ENCODE measurements at places on chromosomes 12 and 14.
A peak's percentile ranks its signal among the peaks of the same experiment; 100 is the strongest.

- DNase-seq = no peak
Observed at GRCh38 chr14:22491683-22492621, 97.1 kb downstream of the DAD1 start.

DNA sequence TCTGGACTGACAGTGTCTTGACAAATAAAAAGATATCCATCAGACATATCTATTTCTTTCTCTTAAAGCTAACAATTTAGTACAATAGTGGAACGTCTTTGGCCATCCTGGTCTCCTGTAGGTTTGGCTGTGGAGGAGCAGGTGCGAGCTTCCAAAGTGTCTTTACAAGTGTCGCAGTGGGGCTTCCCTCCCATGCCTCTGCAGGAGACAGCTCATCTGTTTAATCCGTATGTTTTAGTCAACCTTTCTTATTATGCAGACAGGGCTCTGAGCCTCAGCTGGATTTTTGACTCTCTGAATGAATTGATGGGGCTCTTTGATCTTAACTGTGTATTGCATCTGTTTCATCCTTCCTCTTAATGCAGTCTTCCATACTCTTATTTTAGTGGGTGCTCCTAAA lies 57.5 kb downstream of the RMST start:
- no peak for DNase-seq

GRCh38 chr14:76314521-76315034 lies 61.4 kb upstream of the ESRRB start:
- DNase-seq = no peak

GRCh38 chr14:59013672-59014298 lies 174.7 kb upstream of the DAAM1 start:
- DNase-seq = no peak

GRCh38 chr12:12197128-12197527 lies 69.7 kb downstream of the LRP6 start:
- no peak for DNase-seq

DNA sequence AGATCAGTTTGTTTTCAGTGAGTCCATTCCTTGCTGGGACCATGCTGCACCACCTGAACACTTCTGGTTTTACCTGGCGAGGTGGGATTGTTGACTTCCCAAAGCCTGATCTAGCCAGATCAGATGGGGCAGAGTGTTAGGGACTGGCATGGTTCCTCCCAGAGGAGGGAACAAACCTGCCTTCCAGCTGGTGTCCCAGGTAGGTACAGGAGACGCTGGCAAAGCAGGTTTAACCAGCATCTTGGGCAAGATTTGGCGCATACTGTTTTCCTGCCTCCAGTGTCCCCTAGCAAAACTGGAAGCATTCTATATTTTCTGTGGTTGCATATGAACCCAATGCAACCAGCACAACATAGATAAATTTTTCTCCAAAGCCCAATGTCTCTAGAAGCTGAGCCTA lies 14.6 kb upstream of the FOS start:
- DNase-seq = no peak

DNA sequence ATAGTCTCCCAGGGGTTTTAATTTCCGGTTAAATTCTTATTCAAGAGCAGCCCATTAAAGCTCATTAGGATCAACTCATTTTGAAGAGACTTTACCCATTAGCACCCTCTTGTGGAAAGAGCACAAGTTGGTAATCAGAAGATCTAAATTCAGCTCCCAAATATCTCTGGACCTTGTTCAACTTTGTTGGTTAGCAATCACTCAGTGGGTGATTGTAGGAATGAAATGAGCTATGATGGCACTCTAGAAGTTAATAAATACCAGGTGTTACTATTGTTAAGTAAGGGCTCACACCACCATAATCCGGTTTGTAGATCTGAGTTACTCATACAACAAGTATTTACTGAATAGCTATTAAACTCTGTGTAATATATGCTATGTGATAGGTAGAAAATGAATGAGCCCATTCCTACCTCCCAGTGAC lies 42.9 kb downstream of the TRIP11 start:
- DNase-seq = no peak

DNA sequence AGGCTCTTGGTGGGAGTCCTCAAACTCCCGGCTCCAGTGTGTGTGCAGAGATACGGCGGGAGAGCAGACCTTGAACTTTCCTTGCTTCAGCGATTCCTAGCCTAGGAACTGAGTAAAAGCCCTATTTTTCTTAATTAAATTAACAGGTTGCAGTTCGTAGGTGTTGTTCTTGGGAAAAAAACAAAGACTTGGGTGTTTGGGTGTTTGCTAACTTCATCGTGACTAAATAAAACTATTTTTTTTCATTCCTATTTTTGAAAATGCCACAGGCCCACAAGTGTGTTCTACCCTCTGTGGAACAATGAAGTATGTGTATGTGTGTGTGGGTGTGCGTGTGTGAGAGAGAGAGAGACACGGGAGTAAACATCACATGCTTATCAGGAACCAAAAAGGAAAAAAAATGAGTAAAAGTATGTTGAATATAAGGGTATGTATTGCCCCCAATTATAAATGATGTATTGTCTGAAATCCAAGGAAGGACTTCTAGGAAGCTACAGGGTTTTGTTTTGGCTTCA lies 651 bp downstream of the TMEM117 start:
- DNase-seq = no peak

GRCh38 chr12:93335603-93336162 lies 42.0 kb upstream of the NUDT4 start:
- no peak for DNase-seq

DNA sequence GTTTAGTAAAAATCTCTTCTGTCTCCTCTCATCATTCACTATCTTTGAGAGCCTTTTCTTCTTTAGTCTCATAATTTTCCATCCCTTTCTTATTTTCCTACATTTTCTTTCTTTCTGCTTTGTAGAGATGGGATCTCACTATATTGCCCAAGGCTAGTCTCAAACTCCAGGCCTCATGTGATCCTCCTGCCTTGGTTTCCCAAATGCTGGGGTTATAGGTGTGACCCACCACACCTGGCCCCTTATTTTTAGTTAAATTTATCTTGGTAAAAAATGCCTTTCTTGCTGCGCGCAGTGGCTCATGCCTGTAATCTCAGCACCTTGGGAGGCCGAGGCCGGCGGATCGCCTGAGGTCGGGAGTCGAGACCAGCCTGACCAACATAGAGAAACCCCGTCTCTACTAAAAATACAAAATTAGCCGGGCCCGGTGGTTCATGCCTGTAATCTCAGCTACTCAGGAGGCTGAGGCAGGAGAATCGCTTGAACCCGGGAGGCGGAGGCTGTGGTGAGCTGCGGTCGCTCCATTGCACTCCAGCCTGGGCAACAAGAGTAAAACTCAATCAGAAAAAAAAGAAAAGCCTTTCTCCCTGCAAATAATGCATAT lies 996 bp downstream of the SLC2A3 start:
- no peak for DNase-seq

DNA sequence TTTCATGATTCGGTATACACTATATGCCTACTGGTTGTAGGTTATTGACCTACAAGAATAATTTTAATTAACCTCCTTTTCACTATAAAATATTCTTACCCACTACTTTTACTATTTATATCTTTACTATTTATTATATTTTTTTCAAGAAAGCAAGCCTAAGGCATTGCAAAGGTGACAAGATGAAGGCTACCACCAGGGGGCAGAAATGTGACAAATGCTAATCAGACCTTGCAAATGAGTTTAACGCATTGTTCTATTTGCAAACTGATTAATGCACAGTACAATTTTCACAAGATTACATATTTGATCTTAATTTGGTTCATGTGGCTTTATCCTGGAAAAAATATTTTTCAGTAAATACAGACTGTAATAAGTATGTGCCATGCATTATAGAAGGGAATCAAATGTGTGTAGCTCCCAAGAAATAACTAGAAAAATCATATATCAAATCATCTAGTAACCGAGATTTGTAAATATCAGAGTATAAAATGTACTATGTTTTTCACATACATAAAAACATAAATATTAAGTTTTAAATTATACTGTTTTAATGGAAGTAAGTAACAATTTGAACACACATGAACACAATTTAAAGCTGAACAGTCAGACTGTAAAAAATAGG lies 107.0 kb downstream of the ADAMTS20 start:
- DNase-seq = peak; percentile 1

DNA sequence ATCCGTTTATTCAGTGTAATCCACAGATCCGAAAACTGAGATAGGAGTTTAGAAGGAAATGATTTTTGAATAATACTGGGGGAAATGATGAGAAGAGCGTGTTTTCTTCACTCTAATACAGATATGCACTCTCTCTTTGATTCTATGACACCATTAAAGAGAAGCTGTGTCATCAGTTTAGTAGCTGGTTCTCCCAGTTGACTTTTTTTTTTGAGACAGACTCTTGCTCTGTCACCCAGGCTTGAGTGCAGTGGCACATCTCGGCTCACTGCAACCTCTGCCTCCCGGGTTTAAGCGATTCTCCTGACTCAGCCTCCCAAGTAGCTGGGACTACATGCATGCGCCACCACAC lies 48.4 kb upstream of the EML1 start:
- DNase-seq = no peak

- no peak for DNase-seq
Observed at GRCh38 chr12:128178966-128179365, 88.0 kb upstream of the TMEM132C start.

DNA sequence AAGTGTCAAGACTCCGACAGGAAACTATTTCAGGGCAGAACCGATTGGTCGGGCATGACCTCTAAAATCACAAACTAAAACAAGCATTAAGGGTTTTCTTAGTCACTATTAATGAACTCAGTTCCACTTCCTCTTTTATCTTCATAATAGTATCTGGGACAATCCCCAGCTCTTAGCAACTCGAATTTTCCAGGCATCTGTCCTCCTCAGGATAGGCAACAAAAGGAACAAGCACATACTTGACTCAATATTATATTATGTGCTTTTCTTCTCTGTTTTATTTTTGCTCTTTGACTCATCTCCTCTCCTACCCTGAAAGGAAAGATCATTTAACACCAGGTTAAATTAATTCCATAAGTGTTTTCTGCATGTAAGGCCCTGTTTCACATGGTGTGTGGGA lies 638.3 kb upstream of the TBX3 start:
- DNase-seq = no peak

DNA sequence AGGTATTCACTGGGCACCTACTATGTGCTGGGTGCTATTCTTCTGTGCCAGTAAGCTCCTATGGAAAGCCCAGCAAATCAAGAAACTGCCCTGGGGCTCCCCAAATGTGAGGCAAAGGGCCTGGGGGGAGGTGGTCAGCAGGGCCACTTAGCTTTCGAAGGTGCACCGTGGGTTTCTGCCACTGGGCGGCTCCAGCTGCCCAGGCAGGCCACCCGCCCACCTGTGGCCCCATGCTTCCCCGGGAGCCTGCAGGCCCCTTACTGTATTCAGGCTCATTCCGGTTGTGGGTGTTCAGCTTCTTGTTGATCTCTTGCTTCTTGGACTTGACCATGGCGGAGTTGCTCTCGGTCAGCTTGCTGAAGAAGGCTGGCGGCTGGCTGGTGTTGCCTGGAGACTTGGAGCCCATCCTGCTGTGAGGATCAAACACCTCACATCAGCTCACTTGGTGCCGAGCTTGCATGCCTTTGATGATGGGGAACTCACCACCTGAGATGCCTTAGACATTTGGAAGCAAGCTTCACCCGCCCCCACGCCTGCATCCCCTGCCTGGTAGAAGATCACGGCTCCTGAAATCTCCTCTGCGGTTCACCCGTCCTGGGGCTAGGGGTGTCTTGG lies 37.3 kb downstream of the RFLNA start:
- no peak for DNase-seq

DNA sequence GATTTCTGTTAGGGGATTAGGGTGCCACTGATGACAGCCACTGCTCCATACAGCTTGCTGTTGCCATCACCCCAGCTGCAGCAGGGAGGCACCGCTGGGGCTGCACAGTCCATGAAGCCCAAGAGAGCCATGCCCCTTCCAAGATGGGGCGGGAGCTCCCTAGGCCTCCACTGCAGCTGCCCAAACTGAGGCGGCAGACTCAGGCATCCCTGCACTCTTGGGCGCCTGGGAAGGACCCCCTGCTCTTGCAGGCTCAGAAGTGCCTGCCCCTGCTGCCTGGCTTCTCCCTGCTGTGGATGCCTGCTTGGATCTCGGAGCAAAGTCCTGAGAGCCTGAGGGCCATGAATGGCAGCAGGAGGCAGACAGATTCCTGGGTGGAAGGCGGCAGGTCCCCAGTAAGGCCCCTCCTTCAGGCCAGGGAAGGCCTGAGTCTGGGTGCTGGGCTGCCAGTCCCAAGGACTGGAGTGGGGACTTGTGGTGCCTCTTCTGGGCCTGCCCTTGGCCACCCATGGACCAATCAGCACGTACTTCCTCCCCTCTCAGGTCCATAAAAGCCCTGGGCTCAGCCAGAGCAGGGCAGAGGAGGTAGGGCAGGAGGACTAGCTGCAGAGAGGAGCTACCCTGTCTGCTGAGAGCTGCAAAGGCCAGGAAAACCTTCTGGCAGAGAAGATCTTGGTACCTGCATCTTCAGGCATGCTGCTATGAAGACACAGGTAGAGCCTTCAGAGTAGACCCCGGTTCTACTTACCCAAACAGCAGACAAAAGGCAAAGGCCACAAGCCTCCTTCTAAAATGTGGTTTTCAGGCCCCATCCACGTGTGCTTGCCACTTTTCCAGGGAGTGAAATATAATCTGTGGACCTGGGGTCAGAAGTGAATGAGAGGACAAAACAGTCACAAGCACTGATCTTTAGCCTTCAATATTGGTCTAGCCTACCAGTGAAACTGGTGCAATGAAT lies 30.0 kb upstream of the STK38L start:
- DNase-seq = no peak

DNA sequence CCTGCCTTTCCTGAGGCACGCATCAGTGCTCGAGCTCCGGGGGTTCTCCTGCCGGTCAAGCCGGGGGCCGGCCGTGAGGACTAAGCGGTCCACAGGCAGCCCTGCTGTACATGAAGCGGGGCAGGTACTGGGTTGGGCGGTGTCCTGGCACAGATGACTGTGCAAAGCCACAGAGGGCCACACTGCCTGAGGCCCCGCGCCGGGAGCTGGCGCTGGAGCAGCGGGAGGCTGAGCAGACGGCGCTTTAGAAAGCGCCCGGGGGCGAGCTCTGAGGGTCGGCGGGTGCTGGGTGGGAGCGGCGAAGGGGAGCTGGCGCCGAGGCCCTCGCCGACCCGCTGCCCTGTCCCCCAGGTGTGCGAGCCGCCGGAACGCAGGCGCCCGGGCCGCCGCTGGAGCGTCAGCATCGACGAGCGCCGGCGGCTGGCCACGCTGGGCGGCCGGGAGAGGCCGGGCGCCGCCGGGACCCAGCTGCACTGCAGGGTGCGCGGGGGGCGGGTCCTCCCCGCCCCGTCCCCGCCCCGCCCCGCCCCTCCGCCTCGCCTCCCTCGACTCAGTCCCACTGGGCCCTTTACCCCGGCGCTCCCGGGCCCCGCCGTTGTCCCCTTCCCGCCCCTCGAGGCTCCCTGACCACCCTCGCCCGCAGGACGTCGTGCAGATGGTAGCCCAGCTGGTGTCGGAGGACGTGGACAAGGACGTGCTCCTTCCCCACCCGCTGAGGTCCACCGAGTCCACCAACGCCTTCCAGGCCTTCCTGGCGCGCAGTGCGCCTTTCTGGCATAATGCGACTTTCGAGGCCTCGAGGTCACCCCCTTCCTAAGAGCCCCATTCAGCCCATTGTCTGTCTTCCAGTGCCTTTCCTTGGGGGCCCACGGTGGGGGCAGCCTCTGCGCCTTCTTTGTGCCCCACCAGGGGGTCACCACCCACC lies 8.3 kb upstream of the MTA1 start:
- DNase-seq = no peak
